Fibroblast of skin of right quadriceps (primary cell): ENCODE measurements at places on chromosomes 7 and 10.

DNA sequence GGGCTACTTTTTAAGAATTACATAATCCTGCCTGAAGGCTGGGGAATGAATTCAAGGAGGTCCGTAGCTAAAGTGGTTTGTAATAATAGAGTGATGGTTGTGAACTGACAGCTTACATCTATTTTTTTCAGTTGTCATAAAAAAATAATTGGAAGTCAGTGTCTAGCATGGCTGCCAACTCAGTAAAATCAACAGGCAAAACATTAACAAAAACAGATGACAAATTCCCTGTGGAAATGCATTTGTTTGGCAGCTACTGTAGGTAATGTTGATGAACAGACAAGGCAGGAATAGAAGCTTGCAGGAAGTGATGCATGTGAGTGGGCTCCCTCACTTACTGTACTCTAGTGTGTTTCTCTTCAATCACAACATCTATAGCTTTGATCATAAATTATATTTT is 766.0 kb upstream of the POT1 start:
- no peak for DNase-seq

- DNase-seq: peak; percentile 97
Measured at GRCh38 chr10:7260412-7260900, 150.4 kb downstream of the SFMBT2 start.

GRCh38 chr10:10101106-10101505 is 916.6 kb upstream of the CELF2 start:
- no peak for DNase-seq

DNA sequence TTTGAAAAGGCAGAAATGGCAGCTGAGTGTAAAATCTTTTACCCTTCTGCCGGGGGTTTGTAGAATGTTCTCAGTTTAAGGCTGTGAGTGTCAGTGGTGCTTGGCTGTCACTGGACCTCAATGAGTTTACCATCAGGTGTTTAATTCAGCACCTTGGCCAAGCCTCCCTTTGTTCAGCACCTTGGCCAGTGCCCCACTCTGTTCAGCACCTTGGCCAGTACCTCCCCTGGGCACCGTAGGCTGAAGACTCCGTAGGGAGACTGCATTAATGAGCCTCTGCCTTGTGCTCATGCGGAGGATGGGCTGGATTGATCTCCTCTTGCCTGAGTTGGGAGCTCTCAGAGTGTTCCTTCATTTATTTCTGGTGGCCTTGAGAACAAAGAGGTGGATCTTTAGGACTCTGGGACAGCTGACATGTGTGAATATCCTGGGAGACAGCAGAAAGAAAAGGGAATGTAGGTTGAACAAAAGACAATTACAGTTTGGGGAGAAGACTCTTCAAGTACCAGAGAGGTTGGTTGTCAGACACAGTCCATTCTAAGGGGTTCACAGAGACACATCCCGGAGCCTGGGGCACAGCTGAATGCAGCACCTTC is 1.6 kb downstream of the FAM24A start:
- peak; percentile 45 for DNase-seq

- DNase-seq: peak; percentile 38
Measured at GRCh38 chr10:89556600-89556999, 21.2 kb upstream of the SLC16A12 start.

DNA sequence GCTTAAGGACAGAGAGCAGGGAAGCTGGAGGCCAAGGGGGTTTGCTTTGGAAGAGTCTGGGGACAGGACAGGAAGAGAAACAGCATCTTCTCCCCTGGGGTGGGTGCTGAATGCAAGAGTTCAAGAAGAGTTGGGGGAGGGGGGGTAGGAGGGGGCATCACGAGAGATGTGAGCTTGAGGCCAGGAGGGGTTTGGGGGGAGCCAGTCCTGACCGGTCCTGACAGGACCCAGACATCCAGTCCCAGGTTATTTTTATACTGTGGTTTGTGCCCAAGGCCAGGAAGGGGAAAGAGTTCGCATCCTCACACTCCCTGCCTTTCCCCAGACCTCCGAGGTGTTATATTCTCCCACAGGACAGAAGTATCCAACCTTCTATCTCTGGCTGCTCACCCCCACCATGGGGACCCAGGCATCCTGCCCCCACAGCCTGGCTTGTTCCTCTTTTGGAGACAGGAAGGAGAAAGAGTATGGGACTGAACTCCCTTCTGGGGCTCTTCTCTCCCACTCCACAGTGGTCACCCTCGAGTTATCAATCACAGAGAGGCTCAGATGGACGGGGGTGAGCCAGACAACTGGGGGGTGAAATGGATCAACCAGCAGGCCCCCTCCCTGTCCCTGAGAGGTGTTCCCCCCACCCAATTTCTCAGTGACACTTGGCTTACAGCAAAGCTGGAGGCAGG is 2.8 kb downstream of the TSC22D4 start:
- no peak for DNase-seq

DNA sequence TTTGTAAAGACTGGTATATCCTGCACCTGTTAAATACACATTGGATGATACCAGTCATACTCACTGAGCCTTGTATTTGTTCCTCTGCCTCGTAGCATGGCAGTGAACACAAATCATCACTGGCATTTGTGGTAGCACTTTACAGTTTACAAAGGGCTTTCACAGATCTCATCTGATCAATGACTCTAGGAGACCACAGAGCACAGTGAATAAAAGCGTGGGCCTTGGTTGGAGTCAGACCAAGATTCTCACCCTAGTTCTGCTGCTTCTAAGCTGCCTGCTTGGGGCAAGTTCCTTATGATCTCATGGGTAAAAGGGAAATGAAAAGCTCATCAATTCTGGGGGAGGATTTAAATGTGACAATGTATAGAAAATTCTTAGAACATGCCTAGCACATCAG is 129.9 kb upstream of the AGK start:
- DNase-seq: no peak

GRCh38 chr10:131679926-131680325 is 220.9 kb upstream of the PPP2R2D start:
- DNase-seq: no peak

GRCh38 chr10:79459243-79459642 is 13.8 kb upstream of the ZCCHC24 start:
- DNase-seq: no peak

DNA sequence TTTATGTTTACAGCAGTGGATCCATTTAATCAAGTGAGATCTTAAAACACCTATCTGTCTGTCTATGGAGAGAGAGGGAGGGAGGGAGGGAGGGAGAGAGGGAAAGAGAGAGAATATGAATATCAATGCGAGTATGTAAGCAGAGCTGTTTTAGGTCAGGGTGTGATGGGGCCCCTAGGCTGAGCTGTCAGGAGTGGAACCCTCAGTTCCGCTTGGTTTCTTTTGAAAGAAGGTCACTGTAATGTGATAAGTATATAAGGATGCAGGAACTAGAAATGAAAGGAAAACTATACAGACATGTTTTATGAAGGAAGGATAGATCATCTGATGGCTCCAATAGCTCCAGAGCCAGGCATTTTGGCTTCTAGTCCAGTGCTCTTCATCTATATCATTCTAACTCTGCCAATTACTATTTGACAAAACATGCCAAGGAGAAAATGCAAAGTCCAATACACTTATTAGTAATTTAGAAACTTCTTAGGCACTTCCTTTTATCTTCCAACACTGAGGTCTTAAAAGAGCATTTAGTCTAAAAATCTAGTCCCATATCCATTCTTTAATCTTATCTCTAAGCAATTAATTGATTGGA is 70.3 kb downstream of the NRCAM start:
- DNase-seq: no peak

DNA sequence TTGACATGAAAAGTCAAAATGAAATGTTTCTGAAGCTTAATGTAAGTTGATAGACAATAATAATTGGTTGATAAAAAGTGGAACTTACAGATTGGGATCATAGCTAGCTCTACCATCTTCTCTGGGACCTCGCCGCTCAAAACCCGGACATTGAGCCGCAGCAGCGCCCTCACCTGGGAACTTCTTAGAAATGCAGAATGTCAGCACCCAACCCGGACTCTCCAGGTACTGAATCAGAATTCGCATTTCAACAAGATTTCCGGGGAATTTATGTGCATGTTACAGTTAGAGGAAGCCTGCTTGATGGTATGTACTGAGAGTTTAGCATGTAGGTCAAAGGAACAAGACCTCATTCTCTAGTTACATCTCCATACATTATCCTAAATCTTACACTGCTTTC is 36.7 kb upstream of the ABLIM1 start:
- DNase-seq: no peak

DNA sequence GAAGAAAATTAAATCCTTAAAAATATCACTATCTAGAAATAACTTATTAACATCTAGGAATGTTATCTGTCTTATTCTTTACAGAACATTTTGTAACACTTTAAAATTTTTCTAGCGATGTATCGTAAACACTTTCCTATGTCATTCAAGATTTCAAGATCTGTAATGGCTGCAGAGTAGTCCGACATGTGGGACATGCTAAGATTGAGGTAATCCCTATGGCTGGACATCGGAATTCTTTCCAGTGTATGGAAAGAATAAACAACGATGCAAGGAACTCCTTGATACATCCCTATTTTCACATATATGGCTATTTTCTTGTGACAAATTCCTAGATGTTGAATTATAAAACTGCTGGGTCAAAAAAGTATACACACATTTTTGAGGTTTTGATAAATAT is 37.5 kb downstream of the GNA12 start:
- DNase-seq: no peak
